Mesothelial cell of epicardium (in vitro differentiated cells): ENCODE measurements at places on chromosomes 12 and 14.

- no peak for DNase-seq
These were observed 113.2 kb downstream of the APAF1 start for GRCh38 chr12:98758331-98758730.

DNA sequence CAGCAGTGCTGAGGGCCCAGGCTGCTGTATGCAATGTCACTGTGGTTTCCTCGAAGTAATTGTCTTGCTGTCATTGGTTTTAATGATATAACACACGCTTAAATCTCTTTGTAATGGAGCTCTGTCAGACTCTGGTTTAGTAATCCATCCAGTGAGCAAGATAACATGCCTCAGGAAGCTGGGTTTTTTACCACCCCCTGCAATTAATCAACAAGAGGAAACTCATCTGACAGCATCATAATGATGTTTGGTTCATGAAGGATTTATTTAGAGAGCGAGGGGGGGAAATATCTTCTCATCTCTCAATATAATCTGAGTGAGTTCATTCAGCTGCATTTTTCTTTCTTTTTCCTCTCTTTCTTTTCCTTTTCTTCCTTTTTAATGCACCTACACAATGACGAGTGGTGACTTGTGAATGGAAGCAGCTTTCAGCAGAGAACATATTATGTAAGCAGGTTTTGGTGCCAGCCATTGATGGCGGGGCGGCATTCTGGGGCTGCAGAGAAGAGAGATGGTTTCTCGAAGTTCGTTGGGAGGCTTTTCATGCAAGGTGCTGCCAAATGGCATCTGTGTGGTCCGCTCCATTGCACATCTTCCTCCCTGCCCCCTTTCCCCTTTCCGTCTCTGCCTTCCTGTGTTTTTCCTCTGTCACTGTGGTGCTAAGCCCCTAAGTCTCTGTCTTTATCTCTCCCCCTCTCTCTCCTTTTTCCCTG, 6.7 kb downstream of the RPH3A start:
- no peak for DNase-seq

DNA sequence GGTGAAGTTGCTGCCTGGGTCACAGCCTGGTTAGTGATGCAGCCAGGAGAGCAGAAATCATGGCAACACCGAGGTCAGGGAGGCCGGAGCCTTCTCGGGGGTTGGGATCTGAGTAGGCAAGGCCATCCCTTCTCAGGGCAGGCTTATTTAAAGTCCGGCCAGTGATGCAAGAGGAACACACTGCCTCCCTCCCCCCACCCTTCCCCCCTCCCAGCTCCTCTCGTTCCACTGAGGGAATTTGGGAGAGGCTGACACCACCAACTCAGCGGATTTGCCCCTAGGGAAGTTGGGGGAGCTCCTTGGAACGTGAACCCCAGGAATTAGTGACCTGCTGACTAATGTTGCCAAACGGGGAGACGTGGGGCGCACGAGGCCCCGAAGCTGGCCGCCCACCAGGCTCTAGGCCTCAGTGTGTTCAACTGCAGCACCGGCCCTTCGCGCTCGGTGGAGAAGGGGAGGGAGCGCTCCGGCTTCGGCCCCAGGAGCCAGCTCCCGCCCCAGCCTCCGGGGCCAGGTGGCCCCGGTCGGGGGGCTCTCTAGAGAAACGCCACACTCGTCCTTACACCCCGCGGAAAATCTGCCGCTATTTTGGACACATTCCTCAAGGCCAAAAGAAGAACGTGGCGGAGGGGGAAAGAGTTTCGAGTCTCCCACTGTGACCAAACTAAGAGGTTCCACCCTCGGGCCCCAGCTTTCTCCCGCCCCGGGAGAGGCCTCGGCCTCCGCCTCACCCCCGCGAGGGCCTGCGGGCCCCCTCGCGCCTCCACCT, 1.6 kb downstream of the CTDSP2 start:
- no peak for DNase-seq

GRCh38 chr14:88831284-88831683, 6.8 kb downstream of the TTC8 start:
- DNase-seq: no peak

DNA sequence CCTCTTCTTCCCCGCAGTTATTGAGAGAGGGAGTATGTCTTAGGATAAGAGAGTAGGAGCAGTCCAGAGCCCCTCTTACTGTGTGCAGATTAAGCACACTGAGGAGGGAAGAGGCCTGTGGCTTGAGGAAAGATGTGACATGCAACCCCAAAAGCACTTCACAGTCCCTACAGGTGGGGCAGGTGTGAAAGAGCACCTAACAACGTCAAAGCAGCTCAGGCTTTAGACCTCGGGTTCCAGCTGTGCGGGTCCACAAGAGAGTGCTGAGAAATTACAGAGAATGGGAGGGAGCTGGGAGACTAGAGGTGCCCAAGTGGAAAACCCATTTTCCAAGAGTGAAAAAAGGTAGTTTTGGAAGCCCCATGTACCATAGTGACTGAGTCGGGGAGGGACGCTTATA, 127.6 kb downstream of the SLC25A47 start:
- DNase-seq: no peak
